ENCODE measurements at places on chromosomes 12 and 14. TPM values are rescaled to one million over a fixed set of nuclear protein-coding genes. Genes with fewer than 3 reads are reported as not detected.

DNA sequence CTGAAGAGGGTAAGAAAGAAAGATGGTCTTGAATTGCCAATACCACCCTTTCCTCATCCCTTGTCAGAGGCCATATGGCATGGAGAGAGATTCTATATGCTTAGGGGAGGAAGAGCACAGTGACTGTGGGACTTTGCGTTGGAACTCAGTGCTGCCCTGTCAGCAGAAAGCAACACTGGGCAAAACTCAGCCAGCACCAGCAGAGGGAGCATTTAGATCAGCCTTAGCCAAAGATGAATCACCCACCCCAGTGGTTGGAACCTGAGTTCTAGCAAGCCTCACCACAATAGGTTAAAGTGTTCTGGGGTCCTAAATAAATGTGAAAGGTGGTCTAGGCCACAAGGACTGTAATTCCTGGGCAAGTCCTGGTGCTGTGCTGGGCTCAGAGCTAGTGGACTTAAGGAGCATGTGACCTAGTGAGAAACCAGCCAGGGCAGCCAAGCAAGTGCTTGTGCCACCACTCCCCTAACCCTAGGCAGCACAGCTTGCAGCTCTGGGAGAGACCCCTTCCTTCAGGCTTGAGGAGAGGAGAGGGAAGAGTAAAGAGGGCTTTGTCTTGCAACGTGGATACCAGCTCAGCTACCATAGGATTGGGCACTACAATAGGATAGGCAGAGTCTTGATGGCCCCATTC lies 11.4 kb upstream of the BCAT1 start:
- DNase-seq = no peak

- no peak for DNase-seq
These were observed 128.3 kb downstream of the AKAP6 start for GRCh38 chr14:32457213-32457920.

GRCh38 chr14:65239143-65239937 lies 137.0 kb upstream of the MAX start:
- no peak for DNase-seq

DNA sequence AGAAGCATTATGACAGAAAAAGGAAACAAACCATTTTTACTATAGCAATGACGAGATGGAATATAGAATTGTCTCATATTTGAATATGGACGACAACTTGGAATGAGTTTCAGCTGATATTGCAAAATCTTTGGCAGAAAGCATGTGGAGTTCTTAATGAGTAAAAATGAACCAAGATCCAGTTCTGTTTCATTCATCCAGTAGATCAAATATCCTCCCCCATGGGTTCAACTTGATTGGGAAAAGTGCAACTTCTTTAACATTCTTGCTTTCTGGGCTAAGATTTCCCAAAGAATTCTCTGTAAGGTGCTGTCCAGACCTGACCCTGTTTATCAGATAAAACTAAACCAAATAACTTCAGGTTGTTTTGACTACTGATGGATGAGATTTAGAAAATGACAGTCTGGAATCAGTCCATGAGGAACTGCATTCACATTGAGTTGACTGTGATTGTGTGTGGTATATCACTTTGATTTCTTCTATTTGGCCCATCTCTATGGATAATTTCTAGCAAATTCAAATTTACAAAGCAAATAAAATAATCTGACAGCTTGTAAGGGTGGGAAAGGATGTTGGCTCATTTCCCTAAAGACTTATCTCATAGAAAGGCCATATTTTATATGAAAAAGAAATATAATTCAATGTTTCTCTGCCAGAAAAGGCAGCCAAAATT lies 267.4 kb downstream of the ADAMTS20 start:
- no peak for DNase-seq

GRCh38 chr12:88300931-88301330 lies 158.8 kb downstream of the TMTC3 start:
- no peak for DNase-seq

DNA sequence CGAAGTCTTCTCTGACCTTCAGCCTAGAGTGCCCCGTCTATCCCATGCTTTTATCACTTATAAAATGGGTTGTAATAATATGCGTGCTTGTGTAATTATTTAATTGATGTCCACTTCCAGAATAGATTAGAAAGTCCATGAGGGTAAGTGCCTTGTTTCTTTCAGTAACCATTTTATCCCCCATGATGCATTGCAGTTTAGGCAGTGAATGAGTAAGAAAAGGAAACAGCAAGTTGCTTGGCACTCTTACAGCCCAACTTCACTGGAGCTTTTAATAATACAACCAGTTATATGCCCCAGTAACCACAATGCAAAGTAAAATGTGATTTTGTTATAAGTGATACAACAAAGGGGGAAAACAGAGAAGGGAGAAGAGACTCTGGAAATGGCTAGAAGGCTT lies 287.3 kb downstream of the MED13L start:
- DNase-seq = no peak

GRCh38 chr12:32558903-32559302 lies 120.2 kb upstream of the DNM1L start:
- peak; percentile 57 for DNase-seq

GRCh38 chr14:95496111-95496681 lies 20.3 kb downstream of the SYNE3 start:
- no peak for DNase-seq

DNA sequence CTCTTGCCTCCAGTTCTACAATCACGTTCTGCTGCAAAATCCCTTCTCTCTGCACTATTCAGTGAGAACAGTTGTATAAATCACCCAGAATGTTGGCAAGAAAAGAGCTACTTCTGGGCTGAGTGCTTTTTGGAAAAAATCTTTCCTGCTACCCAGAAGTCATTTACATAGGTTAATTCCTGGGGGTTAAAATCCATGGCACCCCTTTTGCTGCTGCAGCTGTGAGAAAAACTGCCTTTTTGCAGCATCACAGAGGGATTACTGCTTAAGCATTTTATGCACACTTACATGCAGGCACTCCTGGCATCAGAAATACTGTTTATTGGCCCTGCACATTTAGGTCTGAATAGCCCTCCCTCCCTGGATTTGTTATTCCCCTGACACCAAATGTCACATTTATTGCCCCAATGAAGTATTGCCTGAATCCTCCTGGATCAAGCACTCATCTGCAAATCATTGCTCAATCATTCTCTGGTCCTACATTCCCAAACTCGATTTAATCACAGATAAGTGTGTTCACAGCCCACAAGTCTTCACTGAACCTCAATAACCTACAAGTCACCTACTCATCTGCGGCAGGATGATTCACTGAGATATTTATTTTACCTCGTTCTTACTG lies 43.1 kb upstream of the CCDC196 start:
- DNase-seq = no peak

GRCh38 chr12:79665212-79665887 lies 25.4 kb downstream of the PAWR start:
- no peak for DNase-seq

DNA sequence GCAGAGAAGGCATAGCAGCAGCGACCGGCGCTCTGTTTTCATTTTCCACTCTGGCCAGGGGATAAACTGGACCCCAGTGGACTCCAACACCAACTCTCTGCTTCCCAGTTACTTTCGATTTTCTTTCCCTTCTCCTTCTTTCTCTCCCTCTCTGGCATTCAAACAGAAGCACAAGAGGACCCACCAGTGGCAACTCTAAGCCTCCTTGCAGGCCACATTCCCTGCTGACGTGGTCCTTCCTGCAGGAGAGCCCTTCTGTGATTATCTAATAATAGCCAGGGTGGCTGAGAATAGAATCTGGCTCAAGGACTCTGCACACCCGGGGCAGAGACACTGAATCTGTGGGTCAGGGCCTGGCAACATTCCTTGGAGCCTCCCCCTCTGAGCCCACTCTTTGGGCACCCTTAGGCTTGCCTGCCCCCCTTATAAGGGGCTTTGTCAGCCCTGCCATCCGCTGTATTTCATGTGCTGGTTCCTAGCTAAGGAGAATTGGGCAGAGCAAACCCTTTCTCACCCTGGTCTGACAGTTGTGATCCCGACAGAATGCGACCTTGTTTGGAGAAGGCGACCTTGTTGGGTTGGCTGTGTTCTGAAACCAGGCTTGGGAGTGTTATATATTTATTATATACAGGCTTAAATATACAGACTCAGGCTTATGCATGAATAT lies 8.2 kb upstream of the HOXC6 start:
- no peak for DNase-seq

- DNase-seq = no peak
These were observed 45.0 kb downstream of the ACTN1 start for GRCh38 chr14:68934066-68934465.

- no peak for DNase-seq
These were observed 248.5 kb upstream of the FBXO33 start for GRCh38 chr14:39680777-39681176.

Gene PTGER2
- not detected for polyA plus RNA-seq

Gene CYP46A1
- not detected for polyA plus RNA-seq

Gene PTHLH
- polyA plus RNA-seq = not detected

Gene APEX1
- polyA plus RNA-seq = 152 TPM

Gene ABCB9
- polyA plus RNA-seq = not detected

Gene DLGAP5
- polyA plus RNA-seq = not detected

Gene CALCOCO1
- 77.4 TPM for polyA plus RNA-seq

Gene LIN7A
- polyA plus RNA-seq = not detected

Measured in naive B cell (primary cell).